IMR-90 (cell line): ENCODE measurements at places on chromosomes 1 and 21.
A peak's percentile ranks its signal among the peaks of the same experiment; 100 is the strongest.

- no peak overlapping the region for H3K4me3 ChIP-seq
- no peaks in the 10 kb centered on the region for H3K4me1 ChIP-seq
- no peak overlapping the region for H3K27ac ChIP-seq
- no peaks in the 10 kb centered on the region for H3K27me3 ChIP-seq
Observed at GRCh38 chr1:182051938-182052337, 9.6 kb downstream of the ZNF648 start.

- H3K4me3 ChIP-seq, result no peak overlapping the region
- H3K36me3 ChIP-seq, result no peaks in the 10 kb centered on the region
- no peaks in the 10 kb centered on the region for H3K27me3 ChIP-seq
- peaks cover 18% of the 10 kb centered on the region for H3K4me1 ChIP-seq
Observed at GRCh38 chr1:180505732-180506335, 3.5 kb upstream of the ACBD6 start.

- peak; percentile 48 for DNase-seq
- no peaks in the 10 kb centered on the region for H3K27me3 ChIP-seq
- no peak overlapping the region for H3K4me3 ChIP-seq
Observed at GRCh38 chr1:85224734-85225623, 24.2 kb upstream of the SYDE2 start.

- H3K27ac ChIP-seq, result no peak overlapping the region
- no peak overlapping the region for H3K4me3 ChIP-seq
- no peaks in the 10 kb centered on the region for H3K27me3 ChIP-seq
- no peak for DNase-seq
- no peaks in the 10 kb centered on the region for H3K36me3 ChIP-seq
Observed at GRCh38 chr1:35264035-35264434, 4.5 kb upstream of the ZMYM4 start.

DNA sequence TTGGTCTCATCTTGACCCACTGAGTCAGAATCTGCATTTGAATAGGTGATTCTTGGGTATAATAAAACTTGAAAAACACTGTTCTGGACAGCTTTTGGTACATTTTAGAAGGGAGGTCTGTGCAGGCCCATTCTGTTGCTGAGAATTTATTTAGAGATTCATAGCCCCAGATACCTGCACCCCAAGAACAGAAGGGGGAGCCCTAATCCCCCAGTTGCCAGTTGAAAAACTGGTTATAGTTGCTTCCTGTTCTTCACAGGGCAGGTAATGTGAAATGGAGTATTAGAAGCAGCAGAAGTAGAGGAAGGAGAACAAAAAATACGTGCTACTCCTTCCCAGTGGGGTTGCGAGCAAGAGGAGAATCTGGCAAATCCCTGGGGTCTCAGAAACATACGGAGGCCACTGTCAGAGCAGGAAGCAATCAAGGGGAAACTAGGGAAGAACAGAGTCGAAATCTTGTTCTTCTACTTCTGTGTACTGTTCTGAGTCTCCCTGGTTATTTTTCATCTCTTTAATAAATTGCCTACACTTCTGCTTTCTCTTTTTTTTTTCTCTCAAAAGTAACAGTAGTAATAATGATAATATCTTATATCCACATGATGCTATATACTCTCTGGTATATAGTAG is 4.6 kb upstream of the CLCA2 start:
- no peak overlapping the region for H3K4me3 ChIP-seq
- H3K36me3 ChIP-seq, result no peaks in the 10 kb centered on the region
- H3K27ac ChIP-seq, result no peak overlapping the region
- DNase-seq, result no peak
- H3K4me1 ChIP-seq, result no peaks in the 10 kb centered on the region

DNA sequence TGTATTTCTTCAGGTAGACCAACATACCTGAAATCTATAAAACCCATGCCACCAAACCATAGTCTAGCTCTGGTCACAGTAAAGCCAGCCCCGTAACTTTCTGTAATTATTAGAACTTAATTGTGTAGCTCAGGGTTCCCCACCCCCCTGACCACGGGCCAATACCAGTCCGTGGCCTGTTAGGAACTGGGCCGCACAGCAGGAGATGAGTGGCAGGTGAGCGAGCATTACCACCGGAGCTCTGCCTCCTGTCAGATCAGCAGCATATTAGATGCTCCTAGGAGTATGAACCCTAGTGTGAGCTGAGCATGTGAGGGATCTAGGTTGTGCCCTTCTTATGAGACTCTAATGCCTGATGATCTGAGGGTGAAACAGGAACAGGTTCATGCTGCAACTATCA is 14.6 kb downstream of the TENT5C start:
- H3K27ac ChIP-seq, result no peak overlapping the region
- no peak overlapping the region for H3K4me3 ChIP-seq
- H3K36me3 ChIP-seq, result peaks cover 16% of the 10 kb centered on the region
- H3K4me1 ChIP-seq, result peaks cover 2% of the 10 kb centered on the region; the same call in 1 of the 2 replicates

DNA sequence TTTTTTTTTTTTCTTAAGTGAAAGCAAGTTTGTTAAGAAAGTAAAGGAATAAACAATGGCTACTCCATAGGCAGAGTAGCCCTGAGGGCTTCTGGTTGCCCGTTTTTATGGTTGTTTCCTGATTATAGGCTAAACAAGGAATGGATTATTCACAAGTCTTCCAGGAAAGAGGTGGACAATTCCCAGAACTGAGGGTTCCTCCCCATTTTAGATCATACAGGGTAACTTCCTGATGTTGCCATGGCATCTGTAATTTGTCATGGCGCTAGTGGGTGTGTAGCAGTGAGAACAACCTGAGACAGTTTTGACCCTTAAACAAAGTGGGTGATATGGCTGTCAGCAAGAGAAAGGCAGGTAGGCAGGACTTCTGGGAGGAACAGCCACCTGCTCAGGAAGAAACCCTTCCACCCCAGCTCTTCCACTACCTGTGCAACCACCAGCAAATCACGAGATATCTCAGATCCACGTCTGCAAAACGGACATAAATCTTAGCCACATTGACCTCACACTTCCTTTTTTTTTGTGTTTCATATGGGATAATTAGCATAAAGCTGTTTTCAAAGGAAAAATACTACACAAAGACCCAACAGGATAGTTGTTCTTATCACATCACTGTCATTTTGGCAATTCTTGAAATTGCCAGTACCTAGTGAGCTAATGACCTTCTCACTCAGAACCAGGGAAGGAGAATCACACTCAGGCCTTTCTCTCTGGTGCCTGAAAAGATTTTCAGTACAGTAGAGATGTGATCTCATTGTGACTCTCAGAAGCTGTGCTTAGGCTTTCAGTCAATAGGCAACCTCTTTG is 34.8 kb upstream of the DUSP10 start:
- no peak overlapping the region for H3K27ac ChIP-seq
- peaks cover 2% of the 10 kb centered on the region for H3K4me1 ChIP-seq
- no peak for DNase-seq
- H3K4me3 ChIP-seq, result no peak overlapping the region
- H3K27me3 ChIP-seq, result no peaks in the 10 kb centered on the region

- DNase-seq, result peak; percentile 31
- no peak overlapping the region for H3K4me3 ChIP-seq
- H3K27me3 ChIP-seq, result no peaks in the 10 kb centered on the region
- peaks cover 2% of the 10 kb centered on the region; the same call in 1 of the 2 replicates for H3K36me3 ChIP-seq
Observed at GRCh38 chr1:113786069-113786468, 26.2 kb downstream of the RSBN1 start.

GRCh38 chr1:168653567-168653966 is 75.4 kb downstream of the DPT start:
- no peak overlapping the region for H3K4me3 ChIP-seq
- no peaks in the 10 kb centered on the region for H3K36me3 ChIP-seq
- no peaks in the 10 kb centered on the region for H3K4me1 ChIP-seq
- DNase-seq, result no peak
- no peaks in the 10 kb centered on the region for H3K27me3 ChIP-seq

DNA sequence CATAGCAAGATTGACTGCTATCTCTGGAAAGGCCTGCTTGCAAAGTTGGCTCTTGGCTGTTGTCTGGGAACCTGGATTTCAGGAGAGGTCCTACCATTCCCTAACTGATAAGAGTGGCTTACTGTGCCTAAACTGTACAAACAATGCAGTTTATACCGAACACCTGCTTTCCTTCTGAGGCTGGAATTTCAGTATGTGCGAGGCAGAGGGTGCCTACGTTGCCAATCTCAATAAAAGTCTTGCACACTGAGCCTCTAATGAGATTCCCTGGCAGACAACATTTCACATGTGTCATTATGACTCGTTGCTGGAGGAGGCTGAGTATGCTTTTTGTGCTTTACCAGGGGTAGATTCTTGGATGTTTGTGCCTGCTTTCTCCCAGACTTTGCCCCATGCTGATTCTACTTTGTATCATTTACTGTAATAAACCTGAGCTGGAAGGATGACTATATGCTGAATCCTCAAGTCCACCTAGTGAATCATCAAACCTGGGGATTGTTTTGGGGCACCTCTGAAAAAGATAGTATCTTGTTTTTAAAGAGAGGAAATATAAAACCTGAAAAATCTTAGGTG is 58.9 kb upstream of the GNG4 start:
- H3K27me3 ChIP-seq, result no peaks in the 10 kb centered on the region
- peaks cover 4% of the 10 kb centered on the region for H3K4me1 ChIP-seq
- peak; percentile 66 for DNase-seq
- H3K27ac ChIP-seq, result no peak overlapping the region
- no peak overlapping the region for H3K4me3 ChIP-seq

- DNase-seq, result no peak
- H3K4me1 ChIP-seq, result peaks cover 2% of the 10 kb centered on the region; the same call in 1 of the 2 replicates
- no peak overlapping the region for H3K27ac ChIP-seq
- H3K27me3 ChIP-seq, result no peaks in the 10 kb centered on the region
Observed at GRCh38 chr1:88768816-88769215, 84.7 kb downstream of the PKN2 start.

GRCh38 chr1:57124768-57125446 is 159.1 kb upstream of the C8B start:
- DNase-seq, result peak; percentile 55
- H3K36me3 ChIP-seq, result no peaks in the 10 kb centered on the region
- no peaks in the 10 kb centered on the region; the same call in 1 of the 2 replicates for H3K4me1 ChIP-seq
- H3K27me3 ChIP-seq, result no peaks in the 10 kb centered on the region

DNA sequence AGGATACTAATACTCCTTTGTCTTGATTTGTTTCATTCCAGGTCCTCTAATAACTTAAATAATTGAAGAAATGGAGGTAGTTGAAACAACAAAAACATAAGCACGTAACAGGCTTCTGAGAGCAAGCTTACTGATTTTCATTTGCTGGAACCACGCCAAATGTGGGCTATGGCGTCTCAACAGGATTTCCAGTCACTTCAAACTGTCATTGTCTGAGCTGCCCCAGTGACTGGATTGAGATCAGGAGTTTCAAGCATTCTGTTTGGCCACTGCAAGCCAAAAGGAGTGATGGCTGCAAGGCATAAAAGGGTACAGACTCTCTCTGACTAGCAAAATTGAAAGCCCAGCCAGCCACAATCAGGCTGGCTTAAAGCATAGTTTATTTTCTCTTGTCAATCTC is 289.9 kb downstream of the DPYD start:
- H3K27ac ChIP-seq, result no peak overlapping the region
- no peak for DNase-seq
- H3K4me1 ChIP-seq, result peaks cover 3% of the 10 kb centered on the region; the same call in 1 of the 2 replicates
- H3K36me3 ChIP-seq, result no peaks in the 10 kb centered on the region
- H3K4me3 ChIP-seq, result no peak overlapping the region

GRCh38 chr1:88673446-88673845 is 10.6 kb upstream of the PKN2 start:
- no peak for DNase-seq
- 0 out of 2 replicates have a peak, but pooled peaks cover 1% of the 10 kb centered on the region for H3K4me1 ChIP-seq
- H3K4me3 ChIP-seq, result no peak overlapping the region
- no peak overlapping the region for H3K27ac ChIP-seq
- H3K36me3 ChIP-seq, result no peaks in the 10 kb centered on the region
- H3K27me3 ChIP-seq, result no peaks in the 10 kb centered on the region

GRCh38 chr1:119588621-119589020 is 59.4 kb downstream of the ZNF697 start:
- H3K4me1 ChIP-seq, result no peaks in the 10 kb centered on the region
- DNase-seq, result no peak
- H3K27ac ChIP-seq, result no peak overlapping the region
- no peaks in the 10 kb centered on the region for H3K36me3 ChIP-seq
- H3K4me3 ChIP-seq, result no peak overlapping the region

GRCh38 chr21:15742052-15742670 is 12.4 kb downstream of the USP25 start:
- H3K27ac ChIP-seq, result no peak overlapping the region
- H3K36me3 ChIP-seq, result no peaks in the 10 kb centered on the region; the same call in 1 of the 2 replicates
- peak; percentile 12 for DNase-seq
- no peaks in the 10 kb centered on the region for H3K27me3 ChIP-seq
- no peak overlapping the region for H3K4me3 ChIP-seq
